Colonic mucosa (tissue), 4 donors: ENCODE measurements at places on chromosomes 16 and 17. TPM values are rescaled to one million over a fixed set of nuclear protein-coding genes. Genes with fewer than 3 reads are reported as not detected.

GRCh38 chr16:53936529-53936928 is 232.6 kb downstream of the FTO start:
- no peaks in the 10 kb centered on the region for H3K36me3 ChIP-seq
- no peak overlapping the region for H3K27ac ChIP-seq
- H3K27me3 ChIP-seq: no peaks in the 10 kb centered on the region
- no peaks in the 10 kb centered on the region for H3K4me1 ChIP-seq
- no peak for DNase-seq
- no peak overlapping the region for H3K4me3 ChIP-seq

Gene CD300LF
- 1.1 TPM for total RNA-seq

DNA sequence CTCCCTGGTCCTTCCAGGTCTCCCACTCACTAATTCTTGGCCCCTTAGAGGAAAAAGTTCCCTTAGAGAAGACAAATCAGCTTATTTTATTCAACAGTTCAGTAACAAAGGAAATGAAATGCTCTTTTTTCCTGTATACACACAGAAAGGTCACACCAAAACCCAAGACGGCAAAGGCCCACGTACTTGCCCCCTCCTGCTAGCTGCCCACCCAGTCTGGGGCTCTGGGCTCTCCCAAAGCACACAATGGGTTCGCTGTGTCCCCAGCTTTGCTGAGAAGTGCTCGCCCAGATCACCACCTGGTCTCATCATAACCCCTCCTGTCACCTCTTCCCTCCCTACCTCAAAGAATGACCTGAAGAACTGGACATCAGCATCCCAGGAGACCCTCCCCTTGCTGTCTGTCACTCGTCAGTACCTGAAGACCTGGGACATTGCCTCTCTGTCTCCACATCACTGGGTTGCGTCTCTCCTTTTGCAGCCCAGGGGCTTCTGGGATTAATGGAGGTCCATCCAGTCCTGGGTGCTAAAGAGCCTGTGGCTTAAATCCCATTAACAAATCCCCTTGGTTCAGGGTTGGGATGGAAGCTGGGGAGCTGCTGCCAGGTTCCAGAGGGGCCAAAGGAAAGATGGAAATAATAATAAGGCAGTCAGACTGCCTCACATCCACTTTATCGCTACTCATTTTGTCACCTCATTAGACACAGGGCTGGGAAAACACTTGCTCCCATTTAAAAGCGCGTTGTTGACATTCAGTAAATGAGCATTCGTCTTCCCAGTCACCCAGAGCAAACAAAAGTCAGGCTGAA is 3.3 kb downstream of the SLC6A4 start:
- peaks cover 11% of the 10 kb centered on the region for H3K4me1 ChIP-seq
- peaks cover 17% of the 10 kb centered on the region for H3K27me3 ChIP-seq
- H3K4me3 ChIP-seq: no peak overlapping the region
- H3K27ac ChIP-seq: no peak overlapping the region
- DNase-seq: no peak
- no peaks in the 10 kb centered on the region for H3K36me3 ChIP-seq

- no peaks in the 10 kb centered on the region for H3K4me1 ChIP-seq
- H3K27me3 ChIP-seq: no peaks in the 10 kb centered on the region
- no peaks in the 10 kb centered on the region for H3K36me3 ChIP-seq
- no peak for DNase-seq
Observed at GRCh38 chr16:12646490-12647274, 157.0 kb downstream of the CPPED1 start.
